ENCODE measurements at places on chromosomes 12 and 14.

DNA sequence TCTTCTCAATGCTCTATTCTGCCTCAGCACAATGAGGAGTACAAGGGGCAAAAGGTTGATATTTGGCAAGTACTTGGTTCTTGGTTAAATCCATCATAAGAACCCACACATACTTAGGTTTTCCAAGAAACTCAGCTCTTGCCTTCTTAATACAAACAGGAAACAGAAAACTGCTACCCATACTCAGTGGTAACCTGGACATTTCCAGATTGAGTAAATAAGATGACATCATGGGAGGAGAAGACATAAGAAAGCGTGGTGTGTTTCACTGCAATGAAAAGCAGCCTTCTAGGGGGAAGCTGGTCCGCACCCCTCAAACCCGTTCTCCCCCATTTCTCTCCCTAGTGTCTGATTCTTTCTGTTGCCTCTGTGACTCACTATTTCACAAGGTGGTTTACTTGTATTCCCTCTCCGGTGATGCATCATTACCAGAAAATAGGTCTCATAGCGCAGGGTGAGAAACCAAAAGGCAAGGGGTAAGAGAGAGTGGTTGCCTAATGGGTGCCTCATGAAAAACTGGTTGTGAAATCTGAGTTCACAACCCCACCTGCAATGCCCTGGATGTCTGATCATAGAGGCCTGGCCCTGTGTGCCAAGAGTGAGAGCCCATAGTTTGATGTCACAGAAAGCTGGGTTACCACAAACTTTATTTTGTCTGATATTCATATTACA lies 326.5 kb upstream of the TBX3 start:
- no peak for DNase-seq

GRCh38 chr12:42790761-42791151 lies 201.2 kb upstream of the PRICKLE1 start:
- DNase-seq: no peak

DNA sequence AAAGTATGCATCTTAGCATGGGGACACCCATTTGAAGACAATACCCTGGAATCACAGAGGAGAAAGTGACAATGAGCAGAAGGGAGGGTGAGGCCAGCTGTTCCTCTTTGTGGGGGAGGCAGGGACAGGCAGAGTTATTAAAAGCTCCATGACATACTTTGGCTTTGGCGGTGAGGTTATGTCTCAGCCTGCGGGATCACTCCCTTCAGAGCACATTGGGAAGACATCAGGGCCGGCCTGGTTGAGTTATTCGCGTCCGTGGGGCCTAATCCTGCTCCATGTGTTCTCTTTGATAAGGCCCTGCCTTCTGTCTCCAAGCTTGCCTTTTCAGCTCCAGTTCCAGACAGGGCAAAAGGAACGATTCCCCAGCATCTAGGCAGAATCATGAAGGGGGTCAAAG lies 98.8 kb upstream of the NTF3 start:
- no peak for DNase-seq

DNA sequence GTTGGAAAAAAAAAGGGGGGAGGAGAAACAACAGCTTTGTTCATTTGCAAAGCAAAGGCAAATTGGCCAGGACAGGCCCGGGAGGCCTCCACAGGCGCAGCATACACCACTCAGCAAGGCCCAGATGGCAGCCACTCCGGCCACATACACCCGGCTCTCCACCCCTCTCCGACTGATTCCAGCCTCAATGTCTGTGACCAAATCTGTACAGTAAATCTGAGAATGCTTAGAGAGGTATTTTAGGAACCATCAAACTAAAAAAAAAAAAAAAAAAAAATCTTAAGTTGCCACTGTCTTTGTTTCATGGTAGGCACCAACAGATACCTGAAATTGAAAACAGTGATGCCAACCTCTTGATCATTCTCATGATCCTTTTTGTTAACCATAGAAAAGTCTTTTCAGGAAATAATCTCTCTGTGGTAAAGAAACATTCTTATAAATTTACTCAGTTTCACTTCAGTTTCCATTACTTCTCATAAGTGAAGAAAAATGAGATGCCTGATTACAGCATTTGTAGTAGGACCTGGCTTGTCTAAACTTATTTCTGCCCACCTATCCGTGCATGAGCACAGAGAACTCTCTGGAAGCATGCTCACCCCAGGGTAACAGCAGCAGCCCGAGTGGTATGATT lies 20.2 kb downstream of the VPS37B start:
- no peak for DNase-seq

- DNase-seq: no peak
These were observed 134.6 kb upstream of the EVL start for GRCh38 chr14:99930420-99931274.

DNA sequence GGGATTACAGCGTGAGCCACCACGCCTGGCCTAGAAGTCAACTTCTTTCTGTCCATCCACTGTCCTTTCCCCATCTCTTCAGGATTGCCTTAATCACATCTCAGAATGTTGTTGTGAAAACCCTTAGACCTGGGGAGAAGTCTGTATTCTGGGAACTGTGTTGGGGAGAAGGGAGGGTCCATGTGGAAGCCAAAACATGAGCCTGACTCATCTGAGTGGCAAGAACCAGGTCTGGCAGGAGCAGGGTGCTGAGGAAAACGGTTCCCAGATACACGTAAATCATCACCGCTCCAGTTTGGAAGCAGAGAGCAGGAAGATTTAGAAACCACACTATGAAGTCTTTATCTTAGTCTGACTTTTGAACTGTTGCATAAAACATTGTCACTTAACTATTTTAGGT lies 245.6 kb upstream of the RGS6 start:
- DNase-seq: no peak

DNA sequence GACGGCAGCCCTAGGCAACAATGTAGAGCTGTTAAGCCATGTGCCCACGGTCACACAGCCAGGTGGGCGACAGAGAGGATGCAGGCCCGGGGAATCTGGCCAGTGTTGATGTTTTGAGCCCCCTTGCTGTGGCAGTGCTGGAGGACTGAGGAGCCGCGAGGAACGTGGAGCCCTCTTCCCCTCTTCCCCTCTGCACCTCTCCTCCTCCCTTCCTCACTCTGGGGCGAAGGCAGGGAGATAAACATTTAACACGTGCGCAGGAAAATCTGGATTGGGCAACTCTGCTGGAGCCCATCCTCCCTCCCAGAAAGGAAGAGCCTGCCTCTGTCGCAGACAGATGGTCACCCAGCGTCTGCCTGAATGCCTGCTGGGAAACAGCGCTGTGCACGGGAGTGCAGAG lies 376.8 kb downstream of the FUT8 start:
- no peak for DNase-seq

GRCh38 chr14:25833341-25834126 lies 764.3 kb downstream of the NOVA1 start:
- DNase-seq: peak; percentile 25

Data from H7 (cell line).